Right cardiac atrium (tissue), 5 donors: ENCODE measurements at places on chromosomes 11 and 22.

DNA sequence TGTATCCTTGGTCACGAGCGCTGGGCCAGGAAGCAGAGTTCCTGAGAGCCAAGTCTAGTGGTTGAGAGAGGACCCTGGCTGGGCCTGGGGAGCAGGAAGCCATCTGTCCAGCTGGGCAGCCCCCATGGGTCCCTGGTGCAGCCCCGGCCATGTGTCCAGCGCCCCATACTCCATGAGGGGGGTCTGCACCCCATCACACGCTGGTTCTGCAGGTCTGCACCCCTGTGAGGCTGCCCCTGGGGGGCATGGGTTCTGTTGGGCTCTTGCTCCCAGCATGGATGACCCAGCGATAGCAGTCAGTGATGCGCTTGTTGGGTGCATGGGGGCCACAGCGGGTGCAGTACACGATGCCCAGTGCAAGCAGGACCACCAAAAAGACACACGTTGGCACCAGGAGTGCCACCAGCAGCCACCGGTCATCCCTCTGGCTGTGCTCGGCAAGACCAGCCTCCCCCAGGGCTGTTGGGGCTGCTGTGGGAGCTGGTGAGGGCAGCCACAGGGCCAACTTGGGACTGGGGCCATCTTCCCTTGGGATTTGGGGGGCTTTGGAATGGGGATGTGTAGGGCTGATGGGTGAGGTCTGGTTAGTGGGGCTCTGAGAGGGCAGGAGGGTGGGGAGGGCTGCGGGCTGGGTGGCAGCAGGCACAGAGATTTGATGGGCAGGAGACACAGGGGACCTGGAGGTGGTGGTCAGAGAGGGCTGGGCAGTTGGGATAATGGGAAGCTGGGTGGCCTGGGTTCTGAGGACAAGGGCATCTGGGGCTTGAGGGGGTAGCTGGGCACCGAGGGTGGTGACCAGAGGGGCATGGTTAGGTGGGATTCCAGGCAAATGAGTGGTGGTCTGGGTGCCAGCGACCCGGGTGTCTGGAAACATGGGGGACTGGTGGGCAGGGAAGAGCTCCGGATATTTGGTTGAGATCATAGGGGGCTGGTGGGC, 2.0 kb downstream of the CD248 start:
- DNase-seq: peak; percentile 64

- no peak for DNase-seq
These were observed 15.9 kb downstream of the PDGFD start for GRCh38 chr11:104148074-104148473.

DNA sequence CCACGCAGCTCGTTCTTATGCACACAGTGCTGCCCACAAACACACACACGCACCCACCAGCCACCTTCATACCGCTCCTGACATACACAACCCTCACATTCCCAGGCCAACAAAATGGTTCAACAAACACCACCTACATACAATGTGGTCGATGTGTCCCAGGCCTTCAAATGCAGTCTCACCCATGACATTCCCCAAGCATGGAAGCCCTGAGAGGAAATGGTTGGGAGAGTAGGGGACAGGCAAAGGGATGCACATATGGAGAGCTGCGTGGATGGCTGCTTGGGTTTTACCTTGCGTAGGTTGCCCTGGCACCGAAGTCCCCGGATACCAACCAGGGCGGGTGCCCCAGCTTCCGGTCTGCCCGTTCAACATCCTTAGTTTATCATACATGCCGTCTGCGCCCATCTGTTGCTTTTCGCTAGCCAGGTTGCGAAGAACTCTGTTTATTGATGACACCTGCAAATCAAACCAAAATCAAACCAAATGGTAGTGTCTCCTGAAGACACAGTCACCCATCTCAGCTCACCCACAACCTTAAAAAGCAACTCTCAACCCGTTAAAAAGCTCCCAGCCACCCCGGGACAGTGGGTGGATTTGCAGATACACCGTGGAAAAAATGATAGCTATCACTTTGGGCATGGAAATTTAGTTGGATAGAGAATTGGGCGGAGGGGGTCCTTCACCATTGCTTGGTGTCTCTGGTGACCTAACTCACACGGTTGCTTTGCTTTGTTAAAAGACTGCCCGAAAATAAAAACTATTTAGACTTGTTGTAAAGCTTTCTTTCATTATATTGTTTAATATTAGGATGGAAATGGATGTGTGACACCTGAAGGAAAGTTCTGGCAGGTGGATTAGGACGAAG, 10.5 kb downstream of the PAX6 start:
- DNase-seq: no peak

GRCh38 chr11:112882494-112883381, 78.5 kb upstream of the NCAM1 start:
- DNase-seq: peak; percentile 59

- peak; percentile 87 for DNase-seq
These were observed 10.6 kb downstream of the SLC6A5 start for GRCh38 chr11:20609727-20610707.

DNA sequence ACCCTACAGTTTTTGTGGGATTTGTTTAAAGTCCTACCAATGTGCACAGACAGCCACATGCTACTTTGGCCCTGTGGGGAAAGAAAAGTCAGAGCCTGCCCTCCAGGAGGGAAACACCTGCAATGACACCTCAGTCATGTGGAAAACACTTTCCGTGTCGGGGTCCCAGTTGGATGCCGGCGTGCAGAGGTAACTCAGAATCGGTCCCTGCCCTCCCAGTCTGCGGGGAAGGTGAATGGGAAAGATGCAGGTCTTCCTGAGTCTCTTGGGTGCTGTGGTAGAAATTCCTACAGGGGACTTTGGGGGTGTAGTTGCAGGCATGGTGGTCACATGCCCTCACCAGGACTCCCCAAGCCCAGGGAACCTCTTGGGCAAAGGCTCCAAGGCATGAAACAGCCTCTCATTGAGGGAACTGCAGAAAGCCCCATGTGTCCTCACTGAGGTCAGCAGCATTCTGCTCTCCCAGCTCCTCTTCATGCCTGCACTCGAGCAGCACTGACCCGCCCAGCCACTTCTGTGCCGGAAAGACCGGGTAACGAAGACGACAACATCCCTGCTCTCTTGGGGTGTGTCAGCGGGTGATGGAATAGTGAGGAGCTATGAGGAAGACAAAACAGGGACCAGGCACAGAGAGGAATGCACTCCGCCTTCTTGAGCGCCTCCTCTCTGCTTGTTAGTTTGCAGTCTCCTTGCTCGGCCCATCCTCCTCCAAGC, 4.7 kb downstream of the RIBC2 start:
- no peak for DNase-seq

DNA sequence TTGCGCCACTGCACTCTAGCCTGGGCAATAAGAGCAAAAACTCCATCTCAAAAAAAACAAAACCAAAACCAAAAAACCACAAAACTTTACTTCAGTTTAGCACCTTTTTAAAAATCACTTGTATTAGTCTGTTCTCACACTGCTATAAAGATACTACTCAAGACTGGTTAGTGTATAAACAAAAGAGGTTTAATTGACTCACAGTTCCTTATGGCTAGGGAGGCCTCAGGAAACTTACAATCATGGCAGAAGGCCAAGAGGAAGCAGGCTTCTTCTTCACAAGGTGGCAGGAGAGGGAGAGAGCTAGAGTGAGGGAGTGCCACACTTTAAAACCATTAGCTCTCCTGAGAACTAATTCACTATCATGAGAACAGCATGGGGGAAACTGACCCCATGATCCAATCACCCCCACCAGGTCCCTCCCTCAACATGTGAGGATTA, 261.3 kb downstream of the TMEM135 start:
- DNase-seq: no peak

GRCh38 chr11:71086687-71087258, 165.6 kb downstream of the SHANK2 start:
- DNase-seq: no peak

GRCh38 chr11:128029219-128029722, 558.1 kb downstream of the ETS1 start:
- DNase-seq: no peak

- no peak for DNase-seq
These were observed 410.7 kb upstream of the API5 start for GRCh38 chr11:42901084-42901483.

DNA sequence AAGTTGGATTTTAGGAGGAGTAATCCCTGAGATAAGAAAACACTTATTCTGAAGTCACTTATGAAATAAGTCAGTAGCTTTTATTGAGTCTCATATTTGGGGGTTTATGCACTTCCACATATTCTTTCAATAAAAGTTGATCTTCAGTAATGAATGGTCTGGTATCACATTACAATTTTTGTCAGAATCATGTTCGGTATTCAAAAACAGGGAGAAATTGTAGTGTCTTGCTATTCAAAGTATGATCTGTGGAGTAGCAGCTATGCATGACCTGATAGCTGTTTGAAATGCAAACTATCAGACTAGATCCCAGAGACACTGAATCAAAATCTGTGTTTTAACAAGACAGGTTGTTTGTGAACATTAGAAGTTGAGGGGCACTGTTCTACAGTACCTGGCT, 857.6 kb downstream of the METTL15 start:
- DNase-seq: no peak

GRCh38 chr11:56845121-56845732, 96.7 kb upstream of the OR9G4 start:
- peak; percentile 41 for DNase-seq

DNA sequence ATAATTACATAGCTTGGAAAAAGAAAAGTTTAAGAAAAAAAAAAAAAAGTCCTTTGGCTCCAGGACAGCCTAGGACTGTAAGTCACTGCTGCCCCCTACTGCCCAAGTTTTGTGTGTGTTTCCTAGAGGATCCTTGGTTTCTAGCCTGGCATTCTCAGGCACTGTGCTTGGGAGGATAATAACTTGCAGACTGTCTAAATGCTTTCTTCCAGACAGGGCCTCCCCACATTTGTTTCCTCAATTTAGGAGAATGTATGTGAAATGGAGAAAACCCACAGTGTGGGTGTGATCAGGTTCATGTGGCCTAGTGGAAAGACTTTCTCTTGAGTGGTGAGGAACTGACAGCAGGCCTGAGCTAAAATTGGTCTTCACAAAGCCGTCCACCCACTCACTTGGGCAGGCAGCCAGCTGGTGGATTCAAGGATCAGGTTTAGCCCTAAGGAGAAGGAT, 191.0 kb downstream of the NAV2 start:
- peak; percentile 89 for DNase-seq

DNA sequence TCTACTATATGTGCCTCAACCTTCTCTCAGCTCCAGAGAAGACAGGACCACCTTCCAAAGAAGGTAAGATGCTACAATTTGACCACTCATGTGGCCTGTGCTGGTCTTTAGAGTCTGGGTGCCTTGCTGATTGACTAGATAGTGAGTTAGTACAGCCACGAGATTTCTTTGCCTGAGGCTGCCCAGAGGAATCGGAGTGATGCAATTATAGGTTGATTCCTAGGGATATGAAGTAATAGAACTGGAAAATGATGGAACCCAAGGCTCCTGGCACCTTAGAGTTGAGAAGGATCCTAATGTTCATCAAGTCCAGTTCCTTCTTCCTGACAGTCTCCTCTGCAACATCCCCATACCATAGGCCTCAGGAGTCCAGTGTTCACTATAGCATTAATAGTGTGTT, 46.5 kb upstream of the CCDC134 start:
- DNase-seq: no peak

- DNase-seq: no peak
These were observed 63.8 kb downstream of the IGLL1 start for GRCh38 chr22:23516304-23516703.

DNA sequence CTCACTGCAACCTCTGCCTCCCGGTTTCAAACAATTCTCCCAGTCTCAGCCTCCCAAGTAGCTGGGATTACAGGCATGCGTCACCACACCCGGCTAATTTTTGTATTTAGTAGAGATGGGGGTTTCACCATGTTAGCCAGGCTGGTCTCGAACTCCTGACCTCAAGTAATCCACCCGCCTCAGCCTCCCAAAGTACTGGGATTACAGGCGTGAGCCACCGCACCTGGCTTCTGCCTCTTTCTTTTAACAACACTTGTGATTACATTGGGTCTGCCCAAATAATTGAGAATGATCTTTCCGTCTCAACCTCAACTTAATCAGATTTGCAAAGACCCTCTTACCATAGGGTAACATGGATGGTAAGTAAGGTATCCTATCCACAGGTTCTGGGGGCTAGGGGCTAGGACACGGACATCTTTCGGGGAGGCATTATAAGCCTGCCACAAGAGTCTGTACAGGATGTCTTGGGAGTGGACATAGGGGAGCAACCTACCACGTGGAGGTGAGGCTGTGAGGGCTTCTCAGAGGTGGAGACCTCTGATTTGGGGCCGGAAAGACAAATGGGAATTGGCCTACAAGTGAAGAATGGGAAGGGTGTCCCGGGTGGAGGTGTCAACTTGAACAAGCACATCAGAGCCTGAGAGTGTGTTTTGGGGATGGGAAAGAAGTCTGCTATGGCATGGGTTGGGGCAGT, 2.7 kb upstream of the CBX6 start:
- no peak for DNase-seq

DNA sequence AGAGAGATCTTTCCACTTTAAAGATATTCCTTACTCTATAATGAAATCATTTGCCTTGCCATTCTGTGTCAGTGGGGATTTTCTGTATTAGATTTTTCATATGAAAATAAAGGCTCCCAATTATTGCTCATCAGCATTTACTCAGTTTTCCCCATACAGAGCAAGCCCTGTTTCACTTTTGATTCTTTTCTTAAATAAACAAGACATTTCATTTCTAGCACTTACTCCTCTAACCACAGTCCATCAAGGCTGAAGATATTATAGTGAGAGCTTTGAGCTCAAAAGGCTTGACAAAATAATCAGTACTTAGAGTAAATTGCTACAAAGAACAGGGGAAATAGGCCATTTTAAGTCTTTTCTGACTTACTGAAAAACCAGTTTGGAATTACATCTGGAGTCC, 385.1 kb downstream of the LRRC4C start:
- no peak for DNase-seq

DNA sequence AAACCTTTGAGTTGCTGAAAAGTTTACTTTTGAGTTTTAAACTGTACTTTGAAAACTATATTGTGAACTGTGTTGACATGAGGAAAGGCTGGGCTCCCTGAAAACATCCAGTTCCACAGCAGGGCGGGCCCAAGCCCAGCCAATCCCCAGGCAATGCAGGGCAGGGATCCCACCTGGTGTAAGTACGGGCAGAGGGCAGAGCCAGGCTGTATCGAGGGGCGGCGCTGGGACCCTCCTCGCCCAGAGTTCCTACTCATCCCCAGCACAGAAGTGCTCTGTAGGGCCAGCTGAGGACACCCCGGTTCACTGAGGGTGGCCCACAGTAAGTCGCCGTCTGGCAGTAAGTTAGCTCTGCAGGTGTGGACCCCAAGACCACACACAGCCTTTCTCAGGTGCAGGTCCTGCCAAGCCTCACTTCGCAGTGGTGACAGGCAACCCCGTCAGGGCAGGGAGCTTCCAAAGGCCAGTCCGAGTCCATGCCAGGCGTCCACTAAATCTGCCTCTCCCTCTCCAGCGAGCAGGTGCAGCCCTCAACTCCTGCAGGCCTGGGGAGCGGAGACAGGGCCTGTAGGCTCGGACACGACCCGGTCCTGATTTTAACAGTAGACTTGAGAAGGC, 6.3 kb downstream of the RASSF7 start:
- DNase-seq: peak; percentile 55

GRCh38 chr22:19815823-19816290, 38.8 kb downstream of the GNB1L start:
- no peak for DNase-seq
